ENCODE measurements at places on chromosomes 13 and 19.

DNA sequence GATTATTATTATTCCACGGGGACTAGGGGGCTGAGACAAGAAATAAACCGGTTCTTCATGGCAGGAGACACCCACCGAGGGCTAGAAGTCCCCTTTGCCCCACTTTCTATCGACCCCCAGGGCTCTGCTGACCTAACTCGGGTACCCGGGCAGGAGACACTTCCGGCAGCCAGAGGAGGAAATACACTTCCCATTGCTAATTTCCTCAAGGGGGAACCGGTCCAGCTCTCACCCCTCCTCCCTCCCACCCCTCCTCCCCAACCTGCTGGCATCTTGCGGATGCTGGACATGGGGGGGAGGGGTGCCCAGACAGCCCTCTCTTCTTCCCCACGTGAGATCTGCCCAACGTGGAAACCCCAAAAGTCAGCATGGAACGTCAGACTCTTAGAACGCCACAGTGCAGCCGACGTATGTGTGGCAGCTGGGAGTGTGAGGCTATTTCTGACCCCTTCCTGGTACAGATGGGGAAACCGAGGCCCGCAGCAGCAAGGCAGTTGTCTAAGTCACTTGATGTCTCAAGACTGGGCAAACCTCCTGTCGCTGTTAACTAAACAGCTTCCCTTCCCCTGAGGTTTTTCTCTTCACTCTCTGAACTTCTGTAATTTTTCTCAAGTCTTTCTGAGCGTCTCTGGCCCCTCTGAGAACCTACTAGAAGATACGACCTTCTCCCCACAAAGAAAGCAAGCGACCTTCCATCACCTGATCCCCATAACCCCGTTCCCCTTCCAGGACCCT lies 3.6 kb downstream of the GPR4 start:
- peak; percentile 43 for DNase-seq

GRCh38 chr13:61148211-61148610 lies 267.4 kb downstream of the PCDH20 start:
- no peak for DNase-seq

GRCh38 chr13:113565526-113566226 lies 18.9 kb upstream of the TFDP1 start:
- no peak for DNase-seq

GRCh38 chr19:7681340-7682174 lies 924 bp downstream of the TRAPPC5 start:
- peak; percentile 92 for DNase-seq

DNA sequence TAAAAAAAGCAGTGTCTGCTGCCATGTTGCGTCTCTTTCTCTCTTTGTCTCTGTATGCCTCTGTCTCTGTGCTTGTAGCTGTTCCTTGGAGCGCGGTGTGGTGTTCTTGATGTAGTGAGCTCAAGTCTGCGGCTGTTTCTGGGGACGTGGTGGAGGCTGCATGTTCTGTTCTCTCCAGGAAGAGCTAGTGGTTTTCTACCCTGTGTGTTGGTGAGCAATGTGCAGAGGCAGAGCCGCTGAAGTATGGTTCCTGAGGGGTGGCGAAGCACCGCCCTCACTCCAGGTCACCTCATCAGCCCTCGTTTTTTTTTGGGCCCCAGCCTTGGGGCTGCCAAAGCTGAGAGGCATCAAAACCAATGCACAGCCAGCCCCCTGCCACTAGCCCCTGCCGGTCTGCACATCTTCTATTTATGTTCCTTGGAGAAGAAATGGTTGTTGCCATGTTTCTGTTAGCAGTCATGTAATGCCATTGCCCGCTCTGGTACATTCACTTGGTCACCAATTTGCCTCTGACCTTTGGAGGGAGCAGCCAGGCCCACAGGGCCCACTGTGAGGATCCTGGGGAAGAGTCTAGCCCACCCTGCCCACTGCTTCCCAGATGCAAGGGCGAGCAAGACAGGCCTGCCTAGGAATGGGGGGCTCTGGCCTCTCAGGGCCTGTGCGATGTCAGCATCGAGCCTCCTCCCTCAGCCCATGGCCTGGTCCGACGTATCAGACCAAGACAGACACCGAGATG lies 7.2 kb downstream of the HNRNPL start:
- DNase-seq = peak; percentile 0

- no peak for DNase-seq
Measured at GRCh38 chr13:37473035-37473434, 125.5 kb downstream of the POSTN start.

GRCh38 chr13:31807090-31807541 lies 67.8 kb downstream of the RXFP2 start:
- peak; percentile 35 for DNase-seq
